Calu3 (cell line): ENCODE measurements at places on chromosomes 5 and 9.
A peak's percentile ranks its signal among the peaks of the same experiment; 100 is the strongest.

GRCh38 chr5:32330126-32330971 is 17.6 kb upstream of the MTMR12 start:
- peak; percentile 20 for DNase-seq

DNA sequence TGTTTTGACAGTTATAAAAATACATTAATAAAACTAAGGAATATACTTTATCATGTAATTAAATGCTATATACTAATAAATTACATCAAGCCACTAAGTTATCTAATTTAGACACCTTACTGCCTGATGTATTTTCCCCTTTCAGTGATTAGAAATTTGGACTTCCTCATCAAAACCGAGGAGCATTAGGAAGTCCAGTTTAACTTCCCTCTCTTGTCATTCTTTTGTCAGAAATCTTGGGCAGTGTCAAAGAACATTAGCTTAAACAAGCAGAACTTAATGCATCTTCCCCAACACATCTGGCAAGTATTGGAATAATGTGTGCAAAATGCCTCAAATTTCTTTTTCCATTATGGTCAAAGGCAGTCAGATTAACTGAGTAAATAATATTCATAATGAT is 81.6 kb downstream of the PLPP1 start:
- no peak for DNase-seq

DNA sequence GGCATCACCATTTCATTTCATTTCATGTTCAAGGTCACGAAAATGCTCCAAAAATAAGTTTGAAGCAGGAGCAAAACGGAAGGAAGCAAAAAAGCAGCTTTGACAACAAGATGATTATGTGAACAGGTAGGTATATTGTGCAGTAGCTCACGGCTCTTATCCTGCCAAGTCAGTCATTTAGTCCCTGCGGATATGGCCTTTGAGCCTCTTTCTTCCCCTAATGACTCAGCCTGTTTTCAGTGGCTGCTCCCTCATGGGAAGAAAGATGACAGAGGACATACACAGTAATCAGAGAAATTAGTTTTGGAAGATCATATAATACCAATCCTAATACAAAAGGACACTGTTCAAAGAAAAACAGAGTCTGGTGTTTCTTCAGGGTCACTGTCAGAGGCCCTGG is 155.8 kb upstream of the GRAMD2B start:
- no peak for DNase-seq

DNA sequence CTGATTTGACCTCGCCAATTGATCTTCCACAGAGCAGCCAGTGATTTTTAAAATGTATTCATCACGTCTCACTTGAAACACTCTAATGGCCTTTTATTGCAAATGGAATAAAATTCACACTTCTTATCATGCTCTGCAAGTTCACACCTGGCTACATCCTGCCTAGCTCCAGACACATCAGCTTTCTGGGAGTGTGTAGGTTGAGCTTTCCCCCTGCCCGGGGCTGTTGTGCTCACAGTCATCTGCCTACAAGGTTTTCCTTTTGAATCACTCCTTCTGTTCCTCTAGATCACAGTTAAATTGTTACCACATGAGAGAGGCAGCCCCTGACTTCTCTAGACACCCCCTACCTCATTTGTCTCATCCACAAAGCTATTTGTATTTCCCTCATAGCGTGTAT is 674.5 kb downstream of the PRELID2 start:
- DNase-seq, result no peak

- no peak for DNase-seq
These were observed 410.2 kb downstream of the PSAT1 start for GRCh38 chr9:78707080-78707479.

GRCh38 chr9:7209990-7210389 is 452.2 kb downstream of the KDM4C start:
- no peak for DNase-seq

- DNase-seq, result no peak
These were observed 92.8 kb upstream of the CCDC112 start for GRCh38 chr5:115389034-115389798.

DNA sequence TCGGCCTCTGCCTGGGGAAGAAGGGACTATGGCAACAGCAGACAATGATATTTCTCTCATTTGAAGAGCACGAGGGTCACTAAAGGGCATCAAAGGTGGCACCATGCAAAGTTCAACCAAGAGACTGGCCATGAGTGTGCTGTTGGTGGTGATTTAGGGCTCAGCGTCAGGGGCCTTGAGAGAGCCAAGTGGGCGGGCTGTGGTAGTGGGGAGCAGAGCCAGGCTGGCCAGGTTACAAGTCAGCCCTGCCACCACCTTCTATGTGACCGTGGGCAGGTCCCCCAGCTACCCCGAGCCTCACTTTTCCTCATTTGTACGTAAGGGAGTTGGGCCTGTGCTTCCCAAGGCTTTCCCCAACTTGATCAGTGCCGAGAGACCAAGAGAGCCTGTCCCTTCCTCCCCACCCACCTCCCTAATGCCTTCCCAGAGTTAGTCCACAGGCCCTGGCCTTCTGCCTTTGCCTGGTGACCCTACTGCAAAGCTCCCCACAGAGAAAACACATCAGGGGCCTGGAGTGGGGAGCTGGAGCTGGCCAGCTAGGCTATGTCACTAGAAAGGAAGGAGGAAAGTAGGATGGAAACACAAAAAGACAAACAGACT is 104.3 kb downstream of the PDE6A start:
- DNase-seq, result no peak

DNA sequence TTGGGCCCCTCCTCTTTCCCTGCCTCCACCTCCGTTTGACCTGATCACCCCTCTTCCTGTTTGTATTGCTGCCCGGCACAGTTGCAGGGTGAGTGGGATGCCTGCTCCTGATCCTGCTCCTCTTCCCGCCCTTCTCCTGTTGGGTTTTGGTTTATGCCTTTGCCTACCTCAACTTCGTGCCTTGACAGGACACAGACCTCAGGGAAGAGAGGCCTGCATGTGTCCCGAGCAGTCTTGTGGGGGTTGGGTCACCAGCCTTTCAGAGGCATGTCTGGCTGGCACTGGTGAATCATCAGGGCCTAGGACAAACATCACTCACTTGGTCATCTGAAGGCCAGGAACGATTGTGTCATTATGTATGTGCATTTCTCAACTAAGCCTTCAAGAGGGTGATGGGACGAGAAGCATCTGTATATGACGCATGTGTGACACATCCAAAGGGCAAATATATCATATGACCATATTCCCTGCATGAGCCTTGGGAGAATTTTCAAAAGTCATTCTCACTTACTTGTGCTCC is 56.9 kb downstream of the NPR3 start:
- peak; percentile 64 for DNase-seq

- no peak for DNase-seq
These were observed 61.9 kb downstream of the SNX24 start for GRCh38 chr5:122907276-122907675.

GRCh38 chr5:25713259-25713658 is 1068.5 kb upstream of the CDH10 start:
- no peak for DNase-seq

DNA sequence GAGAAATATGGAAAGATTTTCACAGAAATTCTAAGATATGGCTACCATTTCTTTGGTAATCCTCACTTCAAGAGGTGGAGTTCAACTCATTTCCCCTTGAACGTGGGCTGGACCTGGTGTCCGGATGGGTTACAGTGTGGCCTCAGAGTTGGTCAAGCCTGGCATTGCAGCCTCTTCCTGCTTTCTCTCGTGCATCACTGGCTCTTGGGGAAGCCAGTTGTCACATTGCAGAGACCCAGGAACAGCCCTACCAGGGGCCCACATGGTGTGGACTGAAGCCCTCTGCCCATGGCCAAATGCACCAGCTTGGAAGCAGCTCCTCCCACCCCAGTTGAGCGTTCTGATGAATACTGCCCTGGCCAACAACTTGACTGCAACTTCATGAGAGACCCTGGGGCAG is 47.7 kb upstream of the FCN1 start:
- no peak for DNase-seq

DNA sequence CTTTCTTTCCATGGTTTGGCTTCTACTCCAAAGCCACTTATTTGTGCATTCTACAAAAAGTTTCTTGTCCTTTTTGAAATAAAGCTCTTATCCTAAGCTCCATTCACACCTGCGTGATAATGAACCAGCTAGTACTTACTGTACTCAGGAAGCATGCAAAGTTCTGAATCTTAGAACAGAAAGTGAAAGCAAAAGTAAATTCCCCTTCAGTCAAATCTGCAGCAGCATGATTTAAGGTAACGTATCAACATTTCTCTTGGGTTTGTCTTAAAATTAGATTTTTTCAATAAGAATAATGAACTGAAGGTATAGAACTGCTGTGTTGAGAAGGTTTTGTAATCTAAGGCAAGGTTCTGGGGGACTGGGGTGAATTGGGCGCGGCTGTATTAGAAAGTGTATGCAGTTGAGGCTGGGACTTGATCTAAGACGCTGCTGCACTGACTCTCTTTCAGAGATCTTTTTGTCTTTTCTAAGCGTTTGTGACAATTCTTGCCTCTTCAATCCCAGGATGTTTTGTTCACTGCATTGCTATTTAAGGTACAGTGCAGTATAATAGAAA is at the start of gene ERAP2:
ERAP2 (plus strand) TSS at position 209 of the 559 bp plus-strand sequence. CDS start 3,186 bp downstream, outside the sequence.
- peak; percentile 22 for DNase-seq

DNA sequence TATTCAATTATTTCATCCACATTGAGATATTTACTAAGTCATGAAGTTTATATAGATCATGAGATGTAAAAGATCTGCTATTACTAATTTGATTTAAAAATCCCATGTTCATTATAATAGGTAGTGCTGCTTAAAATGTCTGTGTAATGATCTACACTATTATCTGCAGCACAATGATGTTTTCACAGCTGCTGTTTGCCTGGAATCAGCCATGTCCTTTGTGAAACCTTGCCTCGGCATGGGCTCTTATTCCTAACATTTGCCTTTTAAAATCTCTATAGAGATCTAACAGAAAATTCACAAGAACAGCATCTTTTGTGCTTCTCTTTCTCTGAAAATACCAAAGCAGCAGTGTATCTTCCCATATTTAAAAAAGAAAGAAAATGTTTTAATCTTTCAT is 444.6 kb downstream of the PTPRD start:
- DNase-seq, result no peak
